ENCODE measurements at places on chromosomes 1 and 21. TPM values are rescaled to one million over a fixed set of nuclear protein-coding genes. Genes with fewer than 3 reads are reported as not detected.

LCE1B gene
- not detected for total RNA-seq

- DNase-seq = no peak
These were observed 122.3 kb downstream of the SNX7 start for GRCh38 chr1:98783821-98784220.

GRCh38 chr21:16912075-16912474 lies 600.8 kb upstream of the CXADR start:
- DNase-seq = no peak

DNA sequence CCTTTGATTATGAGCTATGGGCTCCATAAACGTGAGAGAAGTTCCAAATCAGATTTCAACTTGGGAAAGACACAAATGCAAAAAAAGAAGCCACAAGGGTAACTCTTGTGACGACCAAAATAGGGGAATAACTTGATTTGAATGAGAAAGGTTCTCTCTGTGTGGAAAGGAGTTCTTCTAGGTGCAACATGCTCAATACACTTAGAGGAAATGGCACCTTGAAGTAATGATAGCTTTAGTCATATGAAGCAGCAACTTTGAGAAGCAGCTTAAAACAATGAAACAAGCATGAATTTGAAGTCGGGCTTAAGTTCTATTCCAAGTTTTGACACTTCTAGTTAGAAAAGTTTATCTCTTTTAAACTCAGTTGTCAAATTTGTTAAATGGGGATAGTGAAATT lies 21.8 kb upstream of the RGS1 start:
- DNase-seq = no peak

All from colonic mucosa (tissue), 4 donors.